ENCODE measurements at places on chromosomes 12 and 14.

DNA sequence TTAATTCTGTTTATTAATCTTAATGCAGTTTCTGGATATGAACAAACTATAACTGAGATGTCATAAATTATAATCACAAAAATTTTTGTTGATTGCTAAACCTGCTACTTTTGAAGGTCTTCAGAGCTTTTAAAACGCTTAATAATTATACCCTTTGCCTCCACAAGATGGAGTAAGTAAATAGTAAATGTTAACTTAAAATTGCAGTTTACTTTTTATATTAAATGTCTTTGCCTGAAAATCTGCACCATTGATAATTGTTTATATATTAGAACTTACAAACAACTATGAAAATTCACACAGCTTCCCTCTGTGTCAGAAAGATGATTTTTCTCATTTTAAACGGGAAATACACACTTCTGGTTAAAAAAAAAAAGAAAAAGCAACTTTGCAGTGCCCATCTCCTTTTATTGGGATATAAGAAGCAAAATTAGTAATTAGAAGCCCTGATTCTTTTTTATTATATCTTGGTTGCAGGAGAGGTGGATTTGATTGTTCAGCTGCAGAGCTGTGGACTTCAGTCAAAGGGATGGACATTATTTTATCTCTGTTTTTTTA lies 35.6 kb downstream of the SCFD1 start:
- DNase-seq = no peak

DNA sequence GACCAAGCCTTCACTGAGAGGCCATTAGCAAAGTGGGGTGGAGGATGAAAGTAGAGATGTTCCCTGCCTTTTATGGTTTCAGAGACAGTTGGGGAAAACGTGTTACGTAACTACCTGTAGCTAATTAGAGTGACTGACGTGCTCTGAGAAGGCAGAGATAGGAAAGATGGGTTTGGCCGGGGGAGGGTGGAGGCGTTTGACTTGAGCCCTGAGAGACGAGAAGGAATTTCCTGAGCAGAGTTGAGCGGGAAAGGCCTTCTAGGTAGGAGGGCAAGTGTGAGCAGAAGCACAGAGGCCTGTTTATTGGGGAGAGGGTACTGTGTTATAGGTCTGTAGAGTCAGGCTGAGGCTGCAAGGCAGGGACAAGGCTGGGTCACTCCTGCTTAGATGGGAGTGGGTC lies 8.6 kb downstream of the TUNAR start:
- DNase-seq = no peak

- no peak for DNase-seq
Observed at GRCh38 chr12:3350432-3350831, 140.6 kb upstream of the PRMT8 start.

DNA sequence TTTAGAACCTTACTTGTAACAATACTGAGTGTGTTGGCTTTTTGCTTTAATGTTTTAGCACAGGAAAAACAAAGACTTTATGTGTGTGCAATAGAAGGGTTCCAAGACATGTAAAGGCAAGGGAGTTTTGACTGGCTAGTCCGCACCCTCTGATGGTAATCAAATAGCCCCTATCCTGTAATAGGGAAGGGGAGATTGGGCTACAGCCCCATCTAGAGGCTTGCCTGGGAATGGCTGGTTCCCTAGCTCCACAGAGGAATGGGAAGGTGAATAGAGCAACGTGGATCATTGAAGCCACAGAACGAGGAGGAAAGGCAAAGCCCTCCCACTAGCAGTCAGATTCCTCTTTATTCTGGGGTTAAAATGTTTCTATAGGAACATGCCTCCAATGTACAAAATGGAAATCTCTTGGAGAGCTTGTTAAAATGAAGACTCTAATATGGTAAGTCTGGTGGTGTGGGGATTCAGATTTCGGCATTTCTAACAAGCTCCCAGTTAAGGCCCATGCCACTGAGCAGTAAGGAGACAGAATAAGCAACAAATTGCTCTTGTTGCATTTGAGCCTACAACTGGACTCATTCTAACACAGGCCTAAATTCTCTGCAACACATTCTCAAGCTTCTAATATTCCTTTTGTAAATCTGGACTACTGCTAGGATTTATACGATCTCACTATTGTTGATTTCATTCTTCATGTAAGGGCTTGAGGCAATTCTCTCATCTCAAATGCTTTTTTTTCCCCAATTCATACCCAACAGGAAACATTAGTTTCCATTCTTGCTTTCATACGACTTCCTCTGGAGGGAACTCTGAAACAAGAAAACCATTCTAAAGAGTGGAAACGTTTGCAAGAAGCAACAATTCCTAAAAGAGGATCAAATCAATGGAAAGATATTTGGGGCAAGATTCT lies 57.1 kb downstream of the NIN start:
- DNase-seq = peak; percentile 55

- DNase-seq = no peak
Observed at GRCh38 chr14:37816743-37817295, 221.4 kb downstream of the TTC6 start.

GRCh38 chr14:81406863-81407262 lies 6.7 kb upstream of the STON2 start:
- no peak for DNase-seq

GRCh38 chr12:46660276-46660675 lies 165.5 kb downstream of the SLC38A4 start:
- DNase-seq = no peak

DNA sequence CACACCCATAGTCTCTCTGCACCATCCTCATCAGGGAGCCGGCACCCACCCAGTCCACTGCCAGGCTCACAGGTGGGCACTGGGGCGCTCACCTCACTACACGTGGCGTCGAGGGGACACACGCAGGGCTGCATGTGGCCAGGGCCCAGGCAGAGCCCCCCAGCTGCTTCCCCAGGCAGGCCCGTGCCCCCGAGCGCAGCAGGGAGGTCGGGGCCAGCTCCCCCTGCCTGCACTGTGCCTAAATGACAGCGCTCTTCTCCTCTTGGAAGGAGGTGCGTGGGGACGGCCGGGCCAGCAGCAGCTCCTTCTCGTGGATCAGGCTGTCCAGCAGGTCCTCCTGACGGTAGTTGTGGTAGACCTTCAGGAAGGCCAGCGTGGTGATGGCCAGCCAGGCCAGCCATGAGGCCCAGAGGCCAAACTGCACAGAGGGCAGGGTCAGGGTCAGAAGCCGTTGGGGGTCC lies 11.3 kb downstream of the TMEM179 start:
- DNase-seq = no peak

GRCh38 chr12:68646484-68646883 lies 35.8 kb downstream of the RAP1B start:
- DNase-seq = no peak

- no peak for DNase-seq
Observed at GRCh38 chr12:128033473-128033872, 233.5 kb upstream of the TMEM132C start.

DNA sequence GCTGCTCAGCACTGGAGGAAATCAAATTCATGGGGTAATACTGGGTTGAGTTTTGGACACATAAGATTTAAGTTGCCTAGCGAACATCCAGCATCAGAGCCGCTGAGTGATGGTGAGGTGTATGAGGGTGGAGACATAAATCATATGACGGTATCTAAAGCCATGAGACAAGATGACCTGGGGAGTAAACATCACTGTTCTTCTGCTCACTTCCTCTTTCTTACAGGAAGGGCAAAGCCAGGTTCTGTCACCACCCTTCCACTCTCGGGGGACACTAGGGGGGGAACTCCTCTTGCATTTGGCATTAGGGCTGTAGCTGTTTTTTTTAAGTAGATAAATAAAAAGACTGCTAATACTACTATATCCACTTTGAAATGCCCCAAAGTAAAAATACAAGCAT lies 24.0 kb downstream of the PRDM4 start:
- no peak for DNase-seq

- no peak for DNase-seq
Observed at GRCh38 chr14:44736326-44736725, 225.4 kb downstream of the KLHL28 start.

GRCh38 chr12:12015073-12015685 lies 55.6 kb upstream of the BCL2L14 start:
- no peak for DNase-seq

- no peak for DNase-seq
Observed at GRCh38 chr12:92648242-92649031, 54.4 kb upstream of the PLEKHG7 start.

DNA sequence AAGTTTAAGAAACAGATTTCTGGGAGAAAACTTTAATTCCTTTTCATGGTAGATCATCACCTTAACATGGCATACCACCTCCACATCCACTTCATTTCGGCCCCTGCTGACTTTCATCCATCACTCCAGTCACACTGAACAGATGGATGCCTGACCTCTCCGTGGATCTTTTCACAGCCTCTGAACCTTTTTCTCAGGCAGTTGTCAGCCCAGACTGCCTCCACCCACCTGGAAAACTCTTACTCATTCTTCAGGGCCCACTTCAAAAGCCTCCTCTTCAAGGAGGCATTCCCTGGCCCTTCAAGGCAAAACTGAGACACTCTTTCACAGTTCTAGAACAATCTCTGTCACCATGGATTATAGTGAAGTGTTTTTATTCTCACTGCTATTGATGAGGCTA lies 52.9 kb downstream of the GXYLT1 start:
- no peak for DNase-seq

- no peak for DNase-seq
Observed at GRCh38 chr14:105034315-105035039, 13.6 kb upstream of the CDCA4 start.

DNA sequence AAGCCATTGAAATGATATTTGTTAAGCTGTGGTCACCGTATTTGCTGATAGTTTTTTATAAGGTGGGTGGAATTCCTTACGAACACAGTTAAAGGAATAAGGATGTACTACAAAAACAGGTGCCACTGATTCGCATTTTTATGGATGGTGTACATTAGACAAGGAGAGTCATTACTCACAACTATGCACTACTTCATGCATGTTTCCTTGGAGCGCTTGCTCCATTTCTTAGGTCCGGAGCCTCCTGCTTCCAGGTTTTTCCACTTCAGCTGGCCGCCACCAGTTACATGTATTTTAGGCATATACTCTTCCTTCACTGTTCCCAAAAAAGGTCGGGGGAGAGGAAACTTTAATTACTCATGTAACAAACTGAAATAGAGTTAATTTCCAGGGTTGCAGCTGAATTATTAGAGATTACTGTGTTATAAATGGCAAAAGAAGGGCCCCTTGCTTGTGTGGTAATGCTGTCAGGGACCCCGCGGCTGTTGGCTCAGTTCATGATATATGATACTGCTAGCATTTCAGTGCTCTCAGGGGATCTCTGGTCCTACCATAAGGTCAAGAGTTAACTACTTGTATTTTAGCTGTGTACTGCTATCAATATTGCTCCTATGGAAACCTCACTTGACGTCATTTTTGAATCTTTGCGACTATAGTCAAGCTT lies 454.7 kb downstream of the NPAS3 start:
- DNase-seq = no peak

DNA sequence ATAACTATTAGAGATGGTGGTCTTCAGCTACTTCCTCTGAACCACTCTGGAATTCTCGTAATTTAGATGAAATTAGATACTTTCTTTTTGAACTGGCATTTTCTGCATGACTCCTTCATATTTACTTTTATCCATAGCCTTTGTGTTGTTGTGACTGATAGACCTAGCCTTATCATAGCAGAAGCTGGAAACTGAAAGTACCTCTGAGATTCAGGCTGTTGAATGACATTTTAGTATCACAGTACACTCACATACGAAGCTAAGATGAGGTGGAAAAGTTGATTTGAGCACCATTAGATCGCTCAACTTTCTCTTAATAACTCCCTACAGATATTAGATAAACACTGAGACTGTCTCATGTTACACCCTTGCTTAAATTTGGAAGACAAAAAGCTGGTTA lies 525.1 kb upstream of the FBXO33 start:
- DNase-seq = no peak

All from neuronal stem cell (in vitro differentiated cells).